ENCODE measurements at places on chromosomes 6 and 20.
A peak's percentile ranks its signal among the peaks of the same experiment; 100 is the strongest.

GRCh38 chr6:2784930-2785329, 19.7 kb downstream of the WRNIP1 start:
- DNase-seq = no peak

DNA sequence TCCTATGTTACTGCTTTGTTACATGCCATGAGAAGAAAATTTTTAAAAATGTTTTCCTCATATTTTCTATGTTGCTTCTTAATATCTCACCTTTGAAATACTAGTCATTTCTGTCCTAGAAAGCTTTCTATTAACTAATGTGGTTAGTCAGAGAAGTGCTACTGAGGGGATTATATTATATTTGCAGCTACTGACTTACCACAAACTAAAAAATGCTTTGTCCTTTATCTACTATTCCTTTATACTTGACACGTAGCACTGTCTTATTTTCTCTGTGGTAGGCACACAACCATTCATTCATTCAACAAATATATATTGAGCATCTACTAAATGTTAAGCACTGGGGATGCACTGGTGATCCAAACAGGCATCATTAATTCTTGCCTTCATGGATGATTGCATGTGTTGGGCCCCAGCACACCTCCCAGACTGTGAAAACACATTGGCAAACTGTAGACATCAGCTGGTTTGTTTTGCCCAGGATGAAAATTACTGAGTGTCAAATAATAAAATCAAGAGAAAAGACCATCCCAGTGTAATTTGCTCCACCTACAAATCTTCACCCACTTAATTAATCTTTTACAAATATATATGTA, 10.7 kb upstream of the MLIP start:
- no peak for DNase-seq

GRCh38 chr6:170063431-170063830, 227.4 kb downstream of the DLL1 start:
- DNase-seq = no peak

DNA sequence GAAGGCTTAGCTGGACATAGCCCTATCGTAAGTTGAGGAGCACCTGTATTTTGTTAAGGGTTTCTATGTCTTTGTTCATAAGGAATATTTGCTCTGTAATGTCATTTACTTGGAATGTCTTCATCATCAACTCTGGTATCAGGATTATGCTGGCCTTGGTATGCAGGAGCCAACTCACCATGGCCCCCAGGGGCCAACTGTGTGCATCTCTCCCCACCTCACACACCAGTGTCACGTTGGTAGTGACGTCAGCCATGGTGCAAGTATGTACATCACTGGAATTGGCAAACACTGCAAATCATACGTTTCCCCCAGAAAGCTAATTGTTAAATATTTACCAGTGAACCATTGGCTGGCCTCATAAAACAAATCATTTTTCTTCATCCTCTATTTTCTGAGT, 70.8 kb downstream of the YTHDF1 start:
- DNase-seq = no peak

DNA sequence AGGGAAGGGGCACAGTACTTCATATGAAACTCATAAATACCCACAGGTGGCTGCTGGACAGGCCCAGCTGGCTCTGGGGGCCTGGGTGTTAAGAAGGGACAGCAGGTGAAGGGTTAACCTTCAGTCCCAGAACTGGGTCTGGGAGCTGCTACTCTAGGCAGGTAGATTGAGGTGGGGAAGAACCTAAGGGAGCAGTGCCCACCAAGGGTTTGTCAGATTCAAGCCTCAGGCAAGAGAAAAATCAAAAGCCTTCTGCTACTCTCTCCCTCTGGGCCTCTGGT, 5.6 kb downstream of the RPL10A start:
- no peak for DNase-seq

DNA sequence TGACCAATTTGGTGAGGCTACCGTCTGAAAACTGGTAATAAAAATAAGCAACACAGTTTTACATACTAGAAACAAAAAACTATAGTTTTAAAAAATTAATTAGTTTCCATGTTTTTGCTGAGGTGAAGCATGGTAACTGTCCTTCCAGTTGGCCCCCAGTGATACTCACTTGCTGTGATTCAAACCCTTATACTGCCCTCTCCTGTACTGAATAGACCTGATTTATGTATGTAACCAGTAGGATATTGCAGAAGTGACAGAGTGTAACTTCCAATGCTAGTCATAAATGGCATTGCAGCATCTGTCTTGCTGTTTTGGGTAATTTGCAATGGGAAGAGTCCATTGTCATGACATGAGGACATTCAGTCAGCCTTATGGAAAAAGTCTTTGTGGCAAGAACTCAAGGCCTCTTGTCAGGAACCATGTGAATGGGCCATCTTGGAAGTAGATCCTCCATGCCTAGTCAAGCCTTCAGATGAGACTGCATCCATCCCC, 8.9 kb upstream of the CHD6 start:
- DNase-seq = no peak

DNA sequence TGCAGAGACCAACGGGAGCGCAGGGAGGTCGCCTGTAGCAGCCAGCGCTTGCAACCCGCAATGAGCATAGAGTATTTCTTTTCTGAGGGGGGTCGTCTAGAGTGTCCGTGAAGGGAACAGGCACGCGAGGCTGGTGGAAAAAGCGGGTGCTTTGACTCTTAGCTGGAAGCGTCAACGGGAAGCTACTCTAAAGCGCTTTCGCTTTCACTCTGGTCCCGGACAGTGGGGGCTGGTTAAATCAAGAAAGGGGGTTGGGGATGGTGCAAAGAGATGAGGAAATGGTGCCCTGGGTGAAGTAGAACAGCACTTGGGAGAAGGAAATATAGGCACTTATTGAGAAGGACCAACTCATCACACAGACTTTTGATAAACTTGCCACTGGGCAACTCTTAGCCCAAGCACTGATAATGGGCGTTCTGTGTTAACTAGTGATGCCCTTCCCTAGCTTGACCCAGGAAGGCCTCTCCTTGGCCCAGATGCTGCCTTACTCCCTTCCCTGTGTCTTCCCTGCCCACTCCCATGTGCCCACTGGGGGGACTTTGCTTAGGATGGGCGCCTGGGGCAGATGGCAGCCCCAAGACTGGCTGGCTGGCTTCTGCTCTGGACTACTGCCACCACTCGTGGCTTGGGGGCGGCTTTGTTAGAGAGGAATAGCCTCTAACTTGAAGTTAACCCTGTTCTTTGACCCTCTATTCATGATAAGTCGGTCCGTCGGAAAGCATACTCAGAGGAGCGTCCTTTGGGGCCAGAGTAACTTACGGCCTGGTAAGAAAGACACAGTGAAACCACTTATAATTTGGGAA, 585 bp downstream of the PSMB9 start:
- peak; percentile 59 for DNase-seq
